ENCODE measurements at places on chromosomes 7 and 10. TPM values are rescaled to one million over a fixed set of nuclear protein-coding genes. Genes with fewer than 3 reads are reported as not detected.
A peak's percentile ranks its signal among the peaks of the same experiment; 100 is the strongest.

DNA sequence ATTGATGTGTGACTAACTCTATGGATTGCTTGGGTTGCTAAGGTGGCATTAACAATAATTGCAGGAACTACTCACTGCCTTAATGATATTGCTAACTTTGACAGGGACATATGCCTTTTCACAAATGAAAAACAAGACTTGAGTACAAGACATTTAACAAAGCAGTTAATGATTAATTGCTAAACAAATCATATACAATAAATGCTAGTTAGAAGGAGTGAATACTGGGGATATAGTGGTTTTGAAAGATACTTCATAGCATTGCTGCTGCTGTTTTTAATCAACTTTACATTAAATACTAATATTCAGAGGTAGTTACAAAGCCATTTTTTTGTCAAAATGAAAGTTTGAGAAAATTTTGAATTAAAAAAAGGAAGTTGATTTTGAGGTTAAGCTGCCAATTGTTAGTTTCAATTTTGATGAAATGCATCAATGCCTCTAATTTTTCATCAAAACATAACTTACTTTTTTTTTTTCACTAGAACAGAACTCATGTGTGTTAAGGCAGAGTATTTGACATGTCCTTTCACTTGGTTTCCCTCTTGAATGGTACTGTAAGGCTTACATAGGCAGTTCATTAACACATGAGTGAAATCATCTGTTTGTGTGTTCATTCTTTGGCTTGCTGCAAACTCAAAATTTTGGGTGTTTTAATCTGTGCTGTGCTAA, 106.2 kb upstream of the SEMA3D start:
- H3K4me1 ChIP-seq = no peaks in the 10 kb centered on the region
- no peak overlapping the region for H3K4me3 ChIP-seq
- DNase-seq = no peak
- H3K36me3 ChIP-seq = no peaks in the 10 kb centered on the region
- no peaks in the 10 kb centered on the region for H3K27me3 ChIP-seq

DNA sequence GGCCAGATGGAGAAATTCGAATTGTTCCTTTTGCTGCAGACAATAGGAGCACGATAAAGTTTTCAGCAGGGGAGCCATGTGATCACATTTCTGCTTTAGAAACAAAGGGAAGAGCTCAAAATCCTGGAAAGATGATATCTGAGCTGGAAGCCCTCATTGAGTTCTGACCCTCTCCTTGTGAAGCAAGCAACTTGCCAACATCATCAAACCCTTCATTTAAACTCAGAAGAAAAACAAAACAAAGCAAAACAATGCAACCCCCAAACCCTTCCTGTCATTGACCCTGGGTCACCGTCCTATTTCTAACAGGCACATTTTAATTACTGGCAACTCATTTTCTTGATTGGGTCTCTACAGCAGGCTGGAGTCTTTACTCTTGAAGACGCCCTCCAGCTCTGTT, 198.3 kb upstream of the ZNF32 start:
- DNase-seq = no peak
- no peaks in the 10 kb centered on the region for H3K4me1 ChIP-seq
- no peak overlapping the region for H3K27ac ChIP-seq
- no peaks in the 10 kb centered on the region for H3K36me3 ChIP-seq

GRCh38 chr10:13637303-13637856, 50.6 kb downstream of the PRPF18 start:
- no peak for DNase-seq
- H3K4me3 ChIP-seq = no peak overlapping the region
- no peaks in the 10 kb centered on the region for H3K36me3 ChIP-seq
- no peaks in the 10 kb centered on the region for H3K27me3 ChIP-seq
- no peak overlapping the region for H3K27ac ChIP-seq

- no peaks in the 10 kb centered on the region for H3K27me3 ChIP-seq
- no peak for DNase-seq
- H3K4me3 ChIP-seq = no peak overlapping the region
These were observed 172.9 kb upstream of the GRM3 start for GRCh38 chr7:86470763-86471162.

GRCh38 chr10:80137031-80137862, 4.7 kb downstream of the PLAC9 start:
- H3K4me1 ChIP-seq = no peaks in the 10 kb centered on the region
- peak; percentile 63 for DNase-seq
- H3K27me3 ChIP-seq = no peaks in the 10 kb centered on the region
- H3K4me3 ChIP-seq = no peak overlapping the region
- H3K36me3 ChIP-seq = no peaks in the 10 kb centered on the region

DNA sequence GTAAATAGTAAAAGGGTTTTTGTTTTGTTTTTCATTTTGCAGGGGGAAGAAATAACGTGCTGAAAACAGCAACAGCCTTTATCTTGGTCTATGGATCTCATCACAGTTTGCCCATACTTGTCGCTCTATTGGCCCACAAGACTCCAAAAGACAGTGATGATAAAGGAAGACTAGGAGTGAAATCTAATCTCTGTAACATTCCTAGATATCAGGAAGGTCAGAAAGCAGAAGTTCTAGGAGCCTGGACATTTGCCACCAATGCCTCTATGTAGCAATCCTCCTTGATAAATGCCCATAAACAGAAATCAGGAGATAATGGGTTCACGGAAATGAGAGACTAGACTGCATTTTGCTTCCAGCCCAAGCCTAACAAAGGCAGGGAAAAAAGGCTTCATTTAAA, 8.9 kb downstream of the CUBN start:
- no peak overlapping the region for H3K27ac ChIP-seq
- no peaks in the 10 kb centered on the region for H3K36me3 ChIP-seq
- H3K27me3 ChIP-seq = no peaks in the 10 kb centered on the region
- H3K4me1 ChIP-seq = no peaks in the 10 kb centered on the region

DNA sequence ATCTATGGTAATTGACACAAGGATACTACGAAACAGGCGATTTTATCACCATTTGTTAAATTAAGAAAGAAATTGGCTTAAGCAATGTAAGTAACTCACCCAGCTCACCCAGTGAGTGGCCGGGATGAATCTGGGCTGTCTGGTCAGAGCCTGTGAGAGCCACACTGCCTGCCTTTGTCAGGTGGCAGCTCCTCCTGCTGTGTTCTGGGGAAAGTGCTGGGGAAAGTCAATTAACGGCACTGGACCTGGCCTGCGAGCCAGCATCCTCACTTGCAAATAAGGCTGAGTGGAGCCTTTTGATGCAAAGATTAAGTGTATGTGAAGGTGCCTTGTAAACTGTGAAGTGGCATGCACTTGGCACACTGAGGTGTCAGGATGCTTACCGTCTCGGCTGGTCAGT, 13.4 kb upstream of the CXCL12 start:
- H3K4me3 ChIP-seq = no peak overlapping the region
- DNase-seq = no peak
- no peaks in the 10 kb centered on the region for H3K27me3 ChIP-seq
- H3K36me3 ChIP-seq = no peaks in the 10 kb centered on the region
- H3K27ac ChIP-seq = no peak overlapping the region
- H3K4me1 ChIP-seq = peaks cover 9% of the 10 kb centered on the region

The NRAP gene
- not detected for total RNA-seq

The HIP1 gene
- total RNA-seq = 44.8 TPM

The PALS2 gene
- total RNA-seq = 29.3 TPM
